Left lobe of liver (tissue), 2 donors: ENCODE measurements at places on chromosomes 1 and 21. TPM values are rescaled to one million over a fixed set of nuclear protein-coding genes. Genes with fewer than 3 reads are reported as not detected.

Gene CLCA4
- not detected for total RNA-seq

Gene RHOU
- 19.7 TPM for total RNA-seq

Gene LDLRAD2
- not detected for total RNA-seq

Gene OR2T2
- not detected for total RNA-seq

Gene FCMR
- total RNA-seq: 1.3 TPM

Gene SFPQ
- 55.9 TPM for total RNA-seq

Gene IL10
- total RNA-seq: 0.18 TPM

Gene CALML6
- 1.4 TPM for total RNA-seq

Gene PTGER3
- 0.05 TPM for total RNA-seq

Gene IPO9
- 21.3 TPM for total RNA-seq

Gene VASH2
- total RNA-seq: 0.10 TPM

Gene IFI44
- total RNA-seq: 5.2 TPM

Gene TSTD1
- 30.7 TPM for total RNA-seq

Gene KCNA2
- total RNA-seq: 0.03 TPM

Gene DNAJC28
- 2.3 TPM for total RNA-seq

Gene OLFML3
- 3.7 TPM for total RNA-seq

Gene KRTAP19-1
- total RNA-seq: not detected

Gene STYXL2
- total RNA-seq: not detected

Gene WNT9A
- 0.05 TPM for total RNA-seq

Gene MCM3AP
- 46.9 TPM for total RNA-seq

Gene TBX15
- 15.0 TPM for total RNA-seq

Gene BARHL2
- total RNA-seq: not detected

Gene BRINP2
- total RNA-seq: 0.23 TPM

Gene THEM5
- not detected for total RNA-seq

Gene SLC6A9
- total RNA-seq: 0.65 TPM

Gene AK5
- 0.15 TPM for total RNA-seq

Gene RNF223
- not detected for total RNA-seq

Gene MRPL20
- total RNA-seq: 52.9 TPM

Gene VAV3
- 0.86 TPM for total RNA-seq

Gene TTF2
- 2.9 TPM for total RNA-seq

Gene KLF17
- total RNA-seq: not detected

Gene DNM3
- 0.40 TPM for total RNA-seq

Gene FAM89A
- total RNA-seq: 3.3 TPM

Gene E2F2
- 0.15 TPM for total RNA-seq
